Activated CD8-positive, alpha-beta memory T cell treated with anti-CD3 and anti-CD28 coated beads, Interleukin-2, amount 10 ng/mL, durations not matched to agents 7 days and 5 days (primary cell): ENCODE measurements at places on chromosomes 4 and X. TPM values are rescaled to one million over a fixed set of nuclear protein-coding genes. Genes with fewer than 3 reads are reported as not detected.
A peak's percentile ranks its signal among the peaks of the same experiment; 100 is the strongest.

DNA sequence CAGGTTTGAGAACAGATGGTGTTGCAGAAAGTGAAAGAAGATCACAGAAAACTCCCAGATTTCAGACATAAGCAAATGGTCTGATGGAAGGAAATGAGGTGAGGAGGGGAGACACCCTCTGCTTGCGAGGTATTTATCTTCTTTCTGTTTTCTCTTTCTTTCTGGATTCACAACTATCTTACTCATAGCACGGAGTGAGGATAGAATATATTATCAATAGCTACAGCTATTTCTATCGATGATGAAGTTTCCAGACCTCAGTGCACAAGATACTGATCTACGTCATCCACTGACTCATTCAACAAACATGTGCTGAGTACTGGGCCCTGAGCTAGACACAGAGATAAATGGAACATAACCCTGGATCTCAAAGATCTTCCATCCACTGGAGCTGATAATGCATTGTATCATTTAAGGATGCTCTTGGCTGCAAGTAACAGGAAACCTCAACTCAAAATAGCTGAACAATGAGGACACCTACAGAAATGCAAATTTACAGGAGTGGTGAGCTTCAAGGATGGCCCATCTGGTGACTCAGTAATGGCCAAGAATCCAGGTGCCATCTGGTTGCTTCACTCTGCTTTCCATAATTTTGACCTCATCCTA lies 21.2 kb downstream of the SLC2A9 start:
- DNase-seq: no peak

GRCh38 chr4:183875251-183875825 lies 29.8 kb upstream of the STOX2 start:
- DNase-seq: no peak

GRCh38 chr4:42452823-42453222 lies 55.5 kb downstream of the SHISA3 start:
- no peak for DNase-seq

DNA sequence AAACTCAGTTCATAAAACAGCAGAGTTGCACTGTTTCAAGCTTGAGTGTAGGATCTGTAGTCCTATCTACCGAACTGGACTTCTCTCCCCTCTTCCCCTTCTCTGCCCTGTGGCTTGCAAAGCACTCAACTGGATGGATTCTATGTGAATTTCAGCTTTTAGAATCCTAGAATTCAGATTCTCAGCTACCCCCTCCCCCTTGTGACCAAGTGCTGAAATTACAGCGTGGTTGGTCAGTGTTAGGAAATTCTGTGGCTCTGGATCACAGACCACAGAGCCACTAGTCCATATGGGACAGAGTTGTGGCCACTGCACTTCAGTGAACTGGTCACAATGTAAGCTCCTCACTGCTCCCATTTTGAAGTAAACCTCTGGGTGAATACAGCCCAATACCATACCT lies 64.6 kb upstream of the TRPC5 start:
- no peak for DNase-seq

DNA sequence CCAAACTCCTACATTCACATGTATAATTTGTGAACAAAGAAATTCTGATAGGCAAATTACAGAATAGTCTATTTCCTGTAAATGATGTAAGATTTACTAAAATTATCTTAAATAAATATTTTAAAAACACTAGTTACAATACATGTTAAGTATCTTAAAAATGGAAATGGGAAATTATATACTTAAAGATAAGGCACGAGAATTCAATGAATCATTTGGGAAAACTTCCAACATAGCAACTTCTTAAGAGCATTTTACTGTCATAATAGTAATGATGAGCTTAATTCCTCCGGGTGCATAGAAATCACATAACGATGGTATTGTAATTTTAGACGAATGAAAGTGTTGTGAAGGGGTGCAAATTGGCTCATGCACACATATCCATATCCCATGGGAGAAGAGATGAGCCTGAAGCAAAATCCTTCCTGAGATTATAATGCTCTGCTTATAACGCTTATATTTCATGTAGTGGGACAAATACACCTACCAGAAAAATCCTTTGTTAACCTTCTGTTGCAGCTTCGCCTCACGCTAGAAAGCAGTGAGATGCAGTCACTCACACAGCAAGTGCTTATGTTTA lies 873.5 kb downstream of the PDHA2 start:
- no peak for DNase-seq

GRCh38 chrX:119981286-119982070 lies 37.9 kb upstream of the NKAP start:
- peak; percentile 40 for DNase-seq

GRCh38 chrX:154357205-154357604 lies 17.2 kb downstream of the FLNA start:
- DNase-seq: no peak

- DNase-seq: no peak
These were observed 115.0 kb upstream of the INPP4B start for GRCh38 chr4:142960867-142961644.

GRCh38 chr4:121053601-121054143 lies 18.7 kb downstream of the NDNF start:
- DNase-seq: no peak

GRCh38 chrX:7068939-7069367 lies 78.6 kb upstream of the STS start:
- no peak for DNase-seq

GRCh38 chrX:111052478-111052877 lies 43.5 kb upstream of the PAK3 start:
- DNase-seq: no peak

DNA sequence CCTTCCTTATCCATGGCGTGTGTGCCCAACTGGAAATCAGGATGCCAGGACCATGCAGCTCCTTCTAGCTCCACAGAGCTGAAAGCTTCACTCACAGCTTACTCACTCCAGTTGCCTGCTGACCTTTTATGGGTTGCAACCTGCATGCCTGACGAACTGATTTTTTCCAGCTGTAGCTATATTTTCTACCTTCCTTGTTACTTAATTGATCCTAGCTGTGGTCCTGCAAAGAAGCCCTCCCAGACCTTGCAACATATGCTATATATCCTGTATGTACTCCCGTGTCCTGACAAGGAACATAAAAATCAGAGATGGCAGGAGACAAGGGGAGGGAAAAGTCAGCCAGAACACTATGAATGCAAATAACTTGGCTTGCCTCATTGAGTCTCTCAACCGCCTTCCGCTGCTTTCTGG lies 135.3 kb upstream of the LDB2 start:
- no peak for DNase-seq

- peak; percentile 65 for DNase-seq
These were observed 1.2 kb downstream of the AKAP17A start for GRCh38 chrX:1592470-1593142.

- DNase-seq: no peak
These were observed 1026.0 kb downstream of the ADGRL3 start for GRCh38 chr4:62226082-62226481.

DNA sequence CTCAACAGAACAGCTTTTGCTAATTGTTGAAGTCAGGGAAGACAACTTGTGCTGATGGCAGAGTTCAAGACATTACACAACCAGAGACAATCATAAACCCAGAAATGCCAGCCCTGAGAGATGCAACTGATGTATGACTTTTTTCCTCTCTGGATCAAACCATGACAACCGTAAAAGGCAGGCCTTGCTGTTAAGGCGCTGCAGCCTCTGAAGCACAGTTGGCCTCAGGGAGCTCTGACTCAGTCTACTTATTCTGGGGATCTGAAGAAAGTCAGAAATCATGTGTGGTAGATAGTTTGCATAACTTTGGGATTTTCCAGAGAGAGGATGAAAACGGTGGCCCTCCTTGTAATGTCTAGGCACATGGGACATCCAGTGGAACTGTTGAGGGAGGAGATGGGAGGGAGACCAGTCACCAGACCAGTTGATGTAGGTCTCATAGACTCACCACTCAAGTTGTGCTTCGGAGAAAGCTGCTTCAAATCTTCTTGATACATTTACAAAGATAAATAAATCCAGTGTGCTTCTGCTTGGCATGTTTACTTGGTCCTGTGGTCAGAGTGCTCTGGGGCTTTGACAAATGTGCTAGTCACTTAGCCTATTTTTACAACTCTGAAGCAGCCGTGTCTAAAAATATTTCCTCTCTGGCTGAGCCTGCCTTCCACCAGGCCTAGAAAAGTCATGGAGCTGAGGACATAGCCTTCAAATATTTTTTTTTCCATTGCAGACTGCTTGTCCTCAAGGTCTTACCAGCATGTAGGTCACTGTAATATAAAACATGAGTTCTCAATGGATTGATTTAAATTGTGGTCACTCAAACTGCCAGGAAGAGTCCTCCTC lies 7.5 kb downstream of the HADH start:
- DNase-seq: no peak

DNA sequence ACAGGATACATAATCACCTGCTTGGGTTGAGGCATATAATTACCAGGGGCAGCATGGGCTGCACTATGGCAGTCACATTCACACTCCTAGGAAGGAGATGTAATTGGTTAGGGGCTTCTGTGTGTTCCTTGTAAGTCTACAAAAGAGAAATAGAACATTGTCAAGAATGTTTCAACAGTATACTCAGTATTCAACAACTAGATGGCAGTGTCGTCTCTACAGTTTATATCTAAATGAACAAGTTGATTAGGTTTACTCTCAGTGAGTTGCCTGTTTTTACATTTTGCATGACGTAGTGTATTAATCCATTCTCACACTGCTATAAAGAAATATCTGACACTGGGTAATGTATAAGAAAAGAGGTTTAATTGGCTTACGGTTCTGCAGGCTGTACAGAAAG lies 50.5 kb upstream of the RAB33B start:
- DNase-seq: no peak

GRCh38 chrX:25597551-25597950 lies 540.6 kb upstream of the MAGEB18 start:
- no peak for DNase-seq

The SLC25A4 gene
- total RNA-seq: 5.8 TPM

The PCYT1B gene
- total RNA-seq: not detected

The RNF128 gene
- not detected for total RNA-seq

The KLB gene
- not detected for total RNA-seq

The SLITRK4 gene
- not detected for total RNA-seq

The CAPN6 gene
- total RNA-seq: not detected

The HS6ST2 gene
- total RNA-seq: 0.14 TPM

The PTPN13 gene
- total RNA-seq: 0.67 TPM

The ARX gene
- total RNA-seq: not detected

The LINC00632 gene
- total RNA-seq: not detected

The C4orf36 gene
- not detected for total RNA-seq

The HSFX2 gene
- 0.23 TPM for total RNA-seq
